ENCODE measurements at places on chromosomes 6 and 20.
A peak's percentile ranks its signal among the peaks of the same experiment; 100 is the strongest.

DNA sequence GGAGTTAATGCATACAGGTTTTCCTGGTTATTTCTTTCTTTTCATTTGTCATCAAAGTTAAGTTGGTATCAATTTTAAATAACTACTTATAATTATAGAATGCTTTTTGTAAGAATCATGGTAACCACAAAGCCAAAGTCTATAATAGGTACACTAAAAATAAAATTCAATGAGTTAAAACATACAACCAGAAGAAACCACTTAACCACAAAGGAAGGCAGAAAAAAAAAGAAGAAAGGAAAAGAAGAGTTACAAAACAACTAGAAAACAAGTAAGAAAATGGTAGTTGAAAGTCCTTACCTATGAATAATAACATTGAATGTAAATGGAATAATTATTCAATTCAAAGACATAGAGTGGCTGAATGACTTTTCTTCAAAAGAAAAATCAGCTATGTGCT is 45.6 kb downstream of the THBS2 start:
- DNase-seq: no peak

DNA sequence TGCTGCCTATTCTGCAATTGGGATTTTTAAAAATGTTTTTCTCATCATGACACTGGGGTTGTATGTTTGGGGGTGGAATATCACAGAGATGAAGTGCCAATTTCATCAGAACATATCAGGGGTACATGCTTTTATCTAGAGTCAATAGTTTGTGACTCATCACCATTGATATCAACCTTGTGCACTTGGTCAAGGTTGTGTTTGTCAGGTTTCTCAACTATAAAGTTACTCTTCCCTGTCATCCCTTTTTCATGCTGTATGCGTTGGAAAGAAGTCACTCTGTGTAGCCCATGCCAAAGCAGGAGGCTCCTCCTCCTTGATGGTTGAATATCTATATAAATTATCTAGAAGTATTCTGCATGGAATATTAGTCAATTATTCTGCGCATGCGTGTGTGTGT is 145.4 kb upstream of the TSHZ2 start:
- DNase-seq: no peak

- no peak for DNase-seq
These were observed 210.0 kb upstream of the SNX9 start for GRCh38 chr6:157613011-157613522.

DNA sequence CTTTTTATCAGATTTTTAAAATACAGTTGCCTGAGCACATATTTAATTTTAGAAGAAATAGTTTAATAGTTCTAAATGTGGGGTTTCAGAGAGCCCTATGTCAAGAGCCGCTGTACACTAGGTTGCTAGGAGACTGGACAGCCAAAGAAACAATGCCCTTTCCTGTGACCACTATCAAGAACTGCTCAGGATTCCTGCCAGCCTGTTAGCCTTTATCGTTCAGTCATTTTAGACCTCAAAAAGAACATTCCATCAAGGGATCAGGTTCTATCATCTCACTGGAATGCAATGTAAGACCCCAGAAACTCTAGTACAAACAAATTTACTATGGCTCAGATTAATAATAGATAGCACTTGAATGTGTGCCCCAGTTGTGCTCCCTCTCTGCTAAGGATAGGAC is 181.2 kb upstream of the CCN2 start:
- DNase-seq: no peak

GRCh38 chr20:61220131-61220530 is 31.9 kb upstream of the CDH4 start:
- DNase-seq: no peak

DNA sequence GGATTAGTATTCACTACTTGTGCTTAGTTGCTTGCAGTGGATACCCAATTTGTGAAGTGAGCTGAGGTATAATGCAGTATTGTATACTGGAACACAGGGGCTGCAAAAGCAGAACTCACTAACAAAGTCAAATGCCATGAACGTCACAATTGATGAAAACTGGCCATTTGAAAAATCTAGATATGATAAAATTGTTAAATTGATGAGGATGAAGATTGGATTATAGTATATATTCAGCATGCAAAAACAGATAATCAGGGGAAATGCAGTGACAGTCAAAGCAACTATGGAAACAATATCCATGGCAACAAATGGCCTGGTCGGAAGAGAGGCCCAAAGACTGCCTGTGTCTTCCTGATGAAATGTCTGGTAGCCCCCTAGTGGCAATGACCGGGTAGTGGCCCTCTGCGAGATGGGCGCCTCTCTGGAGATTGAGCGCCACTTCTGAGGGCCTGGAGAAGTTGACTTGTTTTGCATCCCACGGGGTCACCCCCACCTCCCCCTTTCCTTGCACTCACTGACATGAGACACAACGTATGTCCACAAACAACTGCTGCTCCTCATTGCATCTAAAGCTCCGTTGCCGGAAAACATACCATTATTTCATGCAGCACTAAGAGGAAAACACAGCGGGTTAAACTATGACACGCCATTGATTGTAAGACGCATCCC is 43.6 kb downstream of the C6orf15 start:
- peak; percentile 54 for DNase-seq

DNA sequence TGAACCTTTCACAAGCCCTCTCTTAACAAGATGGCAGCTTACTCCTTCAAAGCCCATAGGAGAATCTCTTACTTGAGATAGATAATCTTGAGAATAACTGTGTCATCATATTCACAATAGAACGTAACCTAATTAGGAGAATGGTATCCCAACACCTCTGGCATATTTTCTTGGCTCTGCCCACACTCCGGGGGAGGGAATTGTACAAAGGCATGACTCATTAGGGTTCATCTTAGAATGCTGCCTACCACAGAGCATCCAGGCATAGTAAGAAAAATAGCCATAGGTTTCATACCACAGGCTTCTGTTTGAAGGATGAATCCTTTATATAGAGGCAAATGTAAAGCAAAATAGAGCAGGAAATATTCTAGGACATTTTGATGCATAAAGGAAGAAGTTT is 1100.6 kb upstream of the CITED2 start:
- DNase-seq: no peak

DNA sequence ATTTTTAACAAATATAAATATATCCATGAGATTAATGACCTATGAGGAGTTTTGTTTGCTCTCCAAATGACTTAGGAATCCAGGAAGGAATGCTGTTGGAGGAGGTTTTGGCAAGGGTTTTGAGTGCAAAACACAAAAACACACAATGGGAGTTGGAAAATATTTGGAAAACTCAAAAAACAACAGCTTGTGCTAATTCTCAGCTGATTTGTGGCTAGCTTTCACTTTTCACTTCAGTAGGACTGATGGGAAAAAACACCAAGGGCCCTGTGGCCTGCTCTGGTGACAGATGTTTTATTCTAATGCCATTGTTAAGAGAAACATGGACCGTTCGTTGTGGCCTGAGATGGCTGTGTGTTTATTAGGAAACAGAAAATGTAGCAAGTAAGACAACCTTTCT is 113.9 kb downstream of the ALDH8A1 start:
- no peak for DNase-seq

GRCh38 chr20:29690274-29690673 is 1567.2 kb upstream of the DEFB115 start:
- no peak for DNase-seq

DNA sequence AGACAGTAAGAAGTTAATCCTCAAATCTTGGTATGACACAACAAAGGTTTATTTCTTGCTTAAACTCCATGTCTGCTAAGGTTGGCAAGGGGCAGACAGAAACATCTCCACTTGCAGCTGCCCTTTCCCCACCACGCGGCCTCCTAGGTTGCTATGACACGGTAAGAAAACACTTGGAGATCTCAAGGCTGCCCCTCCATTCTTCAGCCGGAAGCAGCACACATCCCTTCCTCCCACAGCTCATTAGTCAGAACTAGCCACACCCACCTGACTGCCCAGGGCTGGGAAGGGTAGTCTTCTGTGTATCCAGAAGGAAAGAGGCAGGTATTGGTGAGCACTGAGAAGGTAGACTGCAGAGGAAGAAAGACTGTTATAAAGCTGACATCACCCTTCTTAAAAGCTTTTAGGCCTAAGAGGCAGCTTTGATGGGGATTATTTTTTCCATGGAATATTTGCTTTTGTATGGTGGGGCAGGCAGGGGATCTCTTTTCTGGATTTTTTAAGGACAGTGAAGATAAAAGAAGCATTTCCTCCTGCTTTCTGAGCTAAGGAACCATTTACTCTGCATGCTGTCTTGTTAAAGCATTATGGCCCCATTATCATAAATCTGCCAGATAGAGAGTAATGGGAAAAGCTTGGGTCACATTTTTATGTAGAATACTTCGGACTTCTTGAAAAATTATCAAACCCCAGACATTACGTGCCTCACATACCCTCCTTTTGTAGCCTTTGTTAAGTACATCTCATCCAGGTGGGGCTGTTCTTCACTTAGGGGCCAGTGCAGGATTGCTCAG is 41.6 kb downstream of the MRAP2 start:
- no peak for DNase-seq

GRCh38 chr20:11814267-11814666 is 103.4 kb upstream of the BTBD3 start:
- no peak for DNase-seq

DNA sequence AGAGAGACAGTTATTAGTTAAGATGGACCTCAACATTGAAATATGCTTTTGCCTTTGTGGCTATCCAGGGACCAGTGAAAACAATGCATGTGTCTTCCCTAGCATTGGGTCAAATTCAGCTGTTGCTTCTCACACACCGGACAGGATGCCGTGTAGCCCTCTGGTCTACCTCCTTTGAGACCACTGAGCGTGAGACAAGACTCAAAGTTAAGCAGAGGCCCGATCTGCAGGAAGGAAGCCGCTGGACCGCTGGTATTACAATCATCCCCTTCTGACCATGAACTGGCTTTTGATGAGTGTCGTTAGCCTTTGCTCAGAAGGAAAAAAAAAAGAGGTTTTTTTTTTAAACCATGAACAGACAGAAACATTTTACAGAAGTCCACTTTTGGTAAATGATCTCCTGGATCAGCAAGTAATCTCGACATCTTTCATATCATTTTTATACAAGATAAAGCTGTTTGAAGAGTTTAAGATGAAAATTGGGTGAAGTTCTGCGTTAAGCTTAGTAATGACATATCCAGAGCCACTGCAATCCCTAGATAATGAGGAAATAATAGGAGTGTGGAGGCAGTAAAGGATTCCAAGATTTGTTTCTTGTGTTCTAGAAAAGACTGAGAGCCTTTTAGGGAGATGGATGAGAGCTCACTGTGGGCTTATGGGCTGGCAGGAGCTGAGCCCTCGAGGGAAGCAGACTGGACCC is 622.8 kb downstream of the QKI start:
- DNase-seq: no peak

GRCh38 chr20:61991476-61991875 is 74.2 kb downstream of the TAF4 start:
- DNase-seq: no peak

DNA sequence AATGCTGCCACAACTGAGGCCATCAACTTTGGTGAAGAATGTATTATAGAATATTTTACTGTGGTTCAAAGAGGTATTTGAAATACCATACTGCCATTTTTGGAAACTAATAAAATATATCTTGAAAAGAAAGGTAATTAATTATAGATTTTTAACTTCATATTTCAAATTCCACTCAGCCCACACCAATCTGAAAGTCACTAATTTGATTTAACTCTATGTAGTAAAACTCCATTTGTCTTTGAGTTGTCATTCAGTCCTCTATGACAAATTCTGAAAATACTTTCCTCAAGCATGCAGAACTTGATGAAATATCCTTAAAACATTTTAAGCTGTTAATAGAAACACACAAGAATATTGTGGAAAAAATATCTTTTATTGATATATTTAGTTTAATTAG is 1196.7 kb upstream of the CITED2 start:
- no peak for DNase-seq

- DNase-seq: no peak
These were observed 313.4 kb downstream of the GJA1 start for GRCh38 chr6:121748850-121749249.

DNA sequence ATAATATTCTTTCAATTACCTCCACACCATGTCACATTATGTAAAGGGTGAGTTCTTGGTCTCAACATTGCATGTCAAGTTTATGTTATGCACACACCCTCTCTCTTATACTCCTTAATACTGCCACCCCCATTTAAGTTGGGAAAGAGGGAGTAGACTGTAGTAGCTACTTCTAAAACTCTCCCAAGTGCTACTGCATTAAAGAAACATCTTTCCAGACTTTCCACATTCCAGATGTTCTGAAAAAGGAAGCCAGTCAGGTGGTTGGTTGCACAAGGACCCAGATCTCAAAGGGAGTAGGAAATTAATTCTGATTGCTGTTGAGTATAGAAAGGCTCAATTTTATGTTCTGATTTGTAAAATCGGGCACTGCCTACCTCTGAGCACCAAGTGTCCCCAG is 419.5 kb downstream of the CD83 start:
- no peak for DNase-seq

- DNase-seq: no peak
These were observed 78.7 kb upstream of the MYL9 start for GRCh38 chr20:36462440-36463211.

- no peak for DNase-seq
These were observed 15.2 kb downstream of the SLC35B3 start for GRCh38 chr6:8420031-8420588.

GRCh38 chr6:29653452-29654038 is 3.3 kb upstream of the MOG start:
- peak; percentile 41 for DNase-seq

- DNase-seq: no peak
These were observed 12.7 kb upstream of the PRELID3B start for GRCh38 chr20:59055302-59055701.

- no peak for DNase-seq
These were observed 19.0 kb downstream of the SENP6 start for GRCh38 chr6:75620381-75621304.

GRCh38 chr6:50927800-50928199 is 109.1 kb downstream of the TFAP2B start:
- DNase-seq: no peak

DNA sequence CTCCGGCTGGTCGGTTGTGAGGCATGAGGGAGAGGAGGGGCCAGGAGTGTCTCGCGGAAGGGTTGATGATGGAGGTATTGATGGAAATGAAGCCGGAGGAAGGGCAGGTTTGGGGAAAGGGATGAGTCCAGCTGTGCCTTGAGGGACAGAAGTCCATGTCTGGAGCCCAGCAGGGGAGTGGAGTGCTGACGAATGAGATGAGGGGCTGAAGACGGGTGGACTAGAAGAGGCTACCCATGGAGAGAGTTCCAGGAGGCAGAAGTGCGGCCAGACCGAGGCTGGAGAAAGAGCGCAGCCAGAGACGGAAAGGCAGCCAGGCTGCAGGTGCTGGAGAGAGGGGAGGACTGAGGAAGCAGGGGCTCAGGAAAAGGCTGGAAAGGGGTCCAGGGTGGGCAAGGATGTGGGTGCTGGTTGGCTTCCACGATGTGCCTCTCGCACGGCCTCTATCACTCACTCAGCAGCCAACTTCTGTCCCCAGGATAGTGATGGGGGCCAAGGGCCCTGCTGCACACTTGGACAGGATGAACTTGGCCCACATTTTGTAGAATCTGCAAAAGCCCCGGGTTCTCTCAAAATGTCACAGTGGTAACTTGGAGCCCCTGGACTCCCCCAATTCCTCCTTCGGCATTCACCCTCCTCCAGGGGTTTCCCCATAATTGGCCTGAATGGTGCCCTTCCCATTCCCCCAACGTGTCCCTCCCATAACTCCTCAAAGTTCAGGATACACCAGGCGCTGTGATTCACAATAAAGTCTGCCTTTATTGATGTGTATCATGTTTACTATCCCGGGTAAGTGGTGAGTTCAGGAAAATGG is 627 bp upstream of the EIF6 start:
- no peak for DNase-seq
